ENCODE measurements at places on chromosomes 5 and 9.

- no peak for DNase-seq
Observed at GRCh38 chr5:174715804-174716203, 8.6 kb upstream of the MSX2 start.

DNA sequence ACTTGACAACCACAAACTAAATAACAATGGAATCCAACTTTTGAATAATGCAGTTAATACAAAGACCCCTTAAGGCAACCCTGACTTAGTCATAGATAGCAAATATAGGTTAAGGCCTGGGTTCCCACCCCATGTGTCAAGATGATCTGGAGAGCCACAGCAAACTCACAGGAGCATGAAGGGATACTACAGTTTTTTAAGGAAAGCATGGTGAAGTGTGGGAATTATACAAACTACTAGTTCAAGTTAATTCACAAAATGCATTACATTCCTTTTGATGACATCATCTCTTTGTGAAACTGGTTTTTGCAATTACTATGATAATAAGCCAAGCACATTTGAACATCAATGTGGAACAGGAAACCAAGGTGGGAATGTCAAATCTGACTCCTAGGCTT, 50.6 kb downstream of the LHFPL2 start:
- DNase-seq, result no peak

DNA sequence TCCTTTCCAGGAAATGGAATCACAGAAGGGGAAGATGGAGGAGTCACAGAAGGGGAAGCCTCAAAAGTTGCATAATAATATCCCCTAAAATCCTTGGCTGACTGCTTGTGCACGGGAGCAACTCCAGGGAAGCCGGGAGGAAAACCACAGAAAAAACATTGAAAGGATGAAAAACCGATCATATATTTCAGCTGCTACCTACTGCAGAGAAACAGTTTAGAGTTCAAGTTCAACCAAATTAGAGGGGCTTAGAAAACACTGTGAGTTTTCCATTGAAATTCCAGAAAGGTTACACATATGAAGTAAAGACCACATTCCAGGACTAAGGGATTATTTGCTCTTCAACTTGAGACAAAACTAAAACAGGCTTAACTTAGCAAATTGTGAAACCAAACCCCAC, 37.6 kb upstream of the MTAP start:
- DNase-seq, result no peak

DNA sequence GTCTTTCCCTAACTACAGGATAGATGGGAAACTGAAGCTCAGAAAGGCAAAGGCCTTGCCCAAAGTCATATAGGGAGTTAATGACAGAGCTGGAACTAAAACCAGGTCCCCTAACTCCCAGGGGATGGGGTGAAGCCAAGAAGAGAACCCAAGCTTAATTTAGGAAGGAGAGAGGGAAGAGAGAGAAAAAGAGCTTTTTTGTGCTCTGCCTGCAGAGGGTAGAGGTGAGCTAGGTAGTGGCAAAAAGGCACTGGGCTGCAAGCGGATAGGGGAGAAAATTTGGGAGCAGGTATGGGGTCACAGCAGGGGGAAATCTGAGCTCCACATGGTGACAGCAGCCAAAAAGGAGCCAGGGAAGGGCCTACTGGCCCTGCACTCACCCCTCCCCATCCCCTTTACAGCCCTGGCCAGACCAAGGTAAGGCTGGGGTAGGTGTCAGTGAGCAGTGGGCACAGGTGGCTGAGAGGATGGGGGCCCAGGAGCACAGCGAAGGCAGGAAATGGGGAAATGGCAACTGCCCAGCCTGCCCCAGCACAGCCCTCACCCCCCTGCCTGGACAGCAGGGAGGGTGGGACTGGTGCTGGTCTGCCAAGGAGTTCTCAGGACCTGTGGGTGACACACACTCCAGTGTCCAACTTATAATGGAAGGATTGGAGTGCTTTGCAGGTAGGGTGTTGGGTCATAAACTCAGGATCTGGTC, 3.3 kb downstream of the ENHO start:
- no peak for DNase-seq

DNA sequence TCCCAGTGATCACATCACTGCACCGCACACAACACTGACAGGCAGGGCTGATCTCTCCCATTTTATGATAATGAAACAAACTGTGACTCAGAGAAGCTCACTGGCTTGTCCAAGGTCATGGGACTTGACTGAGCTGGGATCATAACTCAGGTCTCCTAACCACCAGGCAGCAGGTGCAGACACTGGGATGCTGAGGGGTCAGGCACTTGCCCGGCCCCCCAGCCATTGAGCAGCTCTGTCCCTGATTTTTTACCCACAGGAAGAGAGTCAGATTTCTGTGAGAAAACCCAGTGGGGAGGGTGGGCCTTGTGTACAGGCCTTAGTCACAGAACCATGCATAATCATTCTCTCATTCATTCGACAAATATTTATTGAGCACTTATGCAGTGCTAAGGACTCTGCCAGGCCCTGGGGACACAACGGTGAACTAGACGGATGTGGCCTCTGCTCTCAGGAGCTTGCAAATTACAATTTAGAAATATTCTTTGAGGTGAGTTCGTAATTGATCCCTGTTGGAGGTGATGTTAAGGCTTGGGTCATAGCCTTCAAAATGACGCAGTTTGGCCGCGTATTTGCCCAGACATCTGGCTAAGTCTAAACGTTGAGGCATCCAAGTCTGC, 54.5 kb upstream of the TGFBR1 start:
- no peak for DNase-seq

DNA sequence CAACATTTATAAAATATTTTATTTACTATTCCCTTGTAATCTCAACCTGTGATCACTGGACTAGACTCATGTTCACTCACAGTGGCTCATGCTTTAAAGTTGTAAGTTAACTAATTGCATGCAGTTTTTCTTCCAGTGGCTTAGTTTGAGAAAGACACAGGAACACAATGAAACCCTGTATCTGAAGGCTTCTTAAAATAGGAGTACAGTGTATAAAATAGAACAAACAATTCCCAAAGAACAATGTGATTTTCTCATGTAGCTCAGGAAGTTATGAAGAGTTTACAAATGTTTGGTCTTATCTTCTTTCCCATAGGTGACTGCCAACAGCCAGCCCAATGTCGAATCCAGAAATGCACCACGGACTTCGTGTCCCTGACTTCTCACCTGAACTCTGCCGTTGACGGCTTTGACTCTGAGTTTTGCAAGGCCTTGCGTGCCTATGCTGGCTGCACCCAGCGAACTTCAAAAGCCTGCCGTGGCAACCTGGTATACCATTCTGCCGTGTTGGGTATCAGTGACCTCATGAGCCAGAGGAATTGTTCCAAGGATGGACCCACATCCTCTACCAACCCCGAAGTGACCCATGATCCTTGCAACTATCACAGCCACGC, 5.9 kb downstream of the RGMB start:
- DNase-seq, result no peak

DNA sequence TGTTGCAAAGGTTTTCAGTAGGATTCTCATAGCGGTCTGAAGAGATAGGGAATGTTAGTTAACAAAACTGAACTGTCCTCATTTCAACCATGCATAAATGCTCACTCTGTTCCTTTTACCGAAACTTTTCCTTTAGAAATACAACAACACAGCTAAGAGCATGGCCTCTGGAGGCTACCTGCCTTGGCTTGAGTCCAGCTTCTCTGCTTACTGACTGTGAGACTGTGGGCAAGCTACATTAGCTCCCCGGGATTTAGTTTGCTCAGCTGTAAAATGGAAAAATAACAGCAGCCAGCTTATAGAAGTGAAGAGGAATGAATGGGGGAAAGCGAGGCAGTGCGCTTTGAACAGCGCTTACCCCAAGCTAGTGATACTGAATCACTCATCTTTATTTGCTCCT, 507.9 kb upstream of the DAP start:
- DNase-seq, result no peak

- no peak for DNase-seq
Observed at GRCh38 chr9:113348437-113348836, 904 bp upstream of the BSPRY start.

DNA sequence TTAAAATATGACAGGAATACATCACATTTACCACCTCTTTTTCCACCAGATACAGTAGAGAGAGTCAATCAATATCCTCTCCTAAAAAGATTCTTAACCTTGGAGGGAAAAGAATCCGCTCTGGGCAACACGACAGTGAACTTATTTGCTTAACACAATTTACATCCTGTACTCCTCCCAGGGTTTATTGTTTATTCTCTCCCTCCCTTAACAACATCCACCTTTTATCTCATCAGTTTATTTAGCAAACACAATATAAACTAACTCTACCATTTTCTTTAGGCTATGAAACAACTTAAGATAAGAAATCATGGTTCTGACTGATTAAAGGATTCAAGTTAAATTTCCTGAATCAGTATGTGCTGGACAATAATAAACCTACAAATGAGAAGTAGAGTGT, 50.9 kb downstream of the CERT1 start:
- no peak for DNase-seq

DNA sequence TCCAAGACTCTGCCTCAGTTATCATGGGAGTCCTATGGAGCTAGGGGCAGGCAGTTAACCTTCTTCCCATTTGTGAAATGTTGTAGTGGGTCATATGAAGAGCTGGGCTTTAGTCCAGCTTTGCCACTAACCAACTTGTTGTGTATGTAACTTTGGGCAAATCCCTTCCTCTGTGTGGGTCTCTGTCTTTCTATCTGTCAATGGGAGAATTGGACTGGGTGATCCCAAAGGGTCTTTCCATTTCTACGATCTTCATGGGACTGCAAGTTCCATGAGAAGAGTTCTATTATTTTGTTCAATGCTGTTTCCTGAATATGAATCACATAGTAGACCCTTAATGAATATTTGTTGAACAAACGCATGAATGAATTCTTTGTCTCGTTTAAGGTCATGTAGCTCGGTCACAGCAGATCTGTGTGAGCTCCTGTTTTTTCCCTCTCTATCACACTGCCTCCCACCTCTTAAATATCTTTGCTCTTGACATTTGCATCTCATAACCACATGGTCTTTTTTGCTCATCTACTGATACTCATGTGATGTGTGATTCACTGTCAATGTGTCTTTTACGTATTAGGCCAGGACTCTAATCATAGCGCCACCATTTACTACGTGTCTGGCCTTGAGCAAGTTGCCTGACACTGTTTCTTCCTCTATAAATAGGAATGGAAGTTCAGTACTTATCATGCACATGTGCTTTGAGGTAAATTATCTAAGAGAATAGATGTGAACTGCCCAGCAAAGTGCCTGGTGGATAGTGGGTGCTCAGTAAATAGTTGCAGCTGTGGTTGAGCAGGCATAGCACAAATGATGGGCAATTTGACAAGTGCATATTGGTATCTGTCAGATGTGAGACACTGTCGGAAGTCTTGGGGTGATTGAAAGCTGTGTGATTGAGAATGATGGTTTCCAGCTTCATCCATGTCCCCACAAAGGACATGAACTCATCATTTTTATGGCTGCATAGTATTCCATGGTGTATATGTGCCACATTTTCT, 37.4 kb downstream of the PTTG1 start:
- DNase-seq, result no peak

DNA sequence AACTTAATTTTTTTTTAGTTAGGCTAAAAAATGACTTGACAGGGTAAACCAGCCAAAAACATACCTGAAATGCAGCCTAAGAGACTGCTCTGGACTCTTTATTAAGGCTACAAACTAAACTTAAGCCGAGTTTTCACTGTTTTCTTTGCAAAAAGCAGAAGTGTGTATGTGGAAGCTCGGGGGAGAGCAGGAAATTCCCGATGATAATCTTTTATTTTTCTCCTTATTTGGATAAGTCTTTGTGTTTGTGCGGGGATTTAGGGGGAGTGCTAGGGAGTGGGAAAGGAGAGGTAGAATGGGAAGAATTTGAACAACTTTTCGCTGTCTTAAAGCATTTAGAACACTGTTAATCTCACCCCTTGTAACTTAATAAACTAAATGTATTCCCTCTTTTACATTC, 30.7 kb upstream of the GPR21 start:
- peak; percentile 16 for DNase-seq

DNA sequence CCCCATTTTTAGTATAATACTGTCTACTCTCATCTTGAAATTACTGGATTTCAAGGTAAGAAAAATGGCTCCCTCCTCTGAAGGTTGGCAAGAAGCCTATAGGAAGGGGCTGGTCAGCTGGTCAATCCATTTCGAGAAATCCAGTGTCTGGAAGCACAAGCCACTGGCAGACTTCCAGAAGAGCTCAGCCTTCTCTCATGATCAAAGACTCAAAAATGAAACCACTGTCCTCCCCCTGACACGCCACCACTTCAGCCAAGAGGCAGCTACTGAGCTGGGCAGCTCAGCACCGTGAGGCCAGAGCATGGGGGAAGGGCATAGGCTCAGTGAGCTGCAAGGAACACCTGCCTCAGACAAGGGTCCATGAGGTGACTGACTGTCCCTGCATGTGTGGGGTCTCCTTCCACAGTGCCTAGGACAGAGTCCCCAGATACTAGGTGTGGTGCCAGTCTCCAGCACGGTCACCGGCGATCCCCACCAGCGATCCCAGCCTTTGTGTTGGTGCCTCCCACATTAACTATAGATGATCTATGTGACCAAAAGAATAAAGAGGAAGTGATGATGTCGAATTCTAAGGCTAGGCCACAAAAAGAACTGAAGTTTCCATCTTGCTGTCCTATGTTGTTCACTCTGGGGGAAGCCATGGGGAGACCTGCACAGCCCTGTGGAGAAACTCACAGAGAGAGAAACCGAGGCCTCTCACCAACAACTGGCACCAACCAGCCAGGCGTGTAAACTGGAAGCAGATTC, 100.1 kb upstream of the LRRTM2 start:
- no peak for DNase-seq

GRCh38 chr5:41924526-41924871, 582 bp upstream of the FBXO4 start:
- DNase-seq, result no peak

DNA sequence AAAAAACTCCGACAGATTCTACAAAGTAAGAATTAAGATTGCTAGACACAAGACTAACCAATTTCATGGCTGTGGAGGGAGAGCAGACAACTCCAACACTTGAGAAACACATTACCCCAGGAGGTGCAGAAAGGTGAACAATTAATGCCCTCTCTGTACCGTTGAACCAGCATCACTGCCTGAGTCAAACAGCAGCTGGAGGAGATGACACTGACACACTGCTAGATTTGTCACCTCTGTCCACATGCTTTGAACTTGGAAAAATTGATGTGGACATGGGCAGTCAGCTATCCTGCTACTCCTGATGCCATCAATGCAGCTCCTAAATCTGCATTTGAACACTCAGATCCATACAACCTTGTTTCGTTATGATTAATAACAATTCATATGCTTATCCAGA, 51.7 kb downstream of the GPBP1 start:
- no peak for DNase-seq

DNA sequence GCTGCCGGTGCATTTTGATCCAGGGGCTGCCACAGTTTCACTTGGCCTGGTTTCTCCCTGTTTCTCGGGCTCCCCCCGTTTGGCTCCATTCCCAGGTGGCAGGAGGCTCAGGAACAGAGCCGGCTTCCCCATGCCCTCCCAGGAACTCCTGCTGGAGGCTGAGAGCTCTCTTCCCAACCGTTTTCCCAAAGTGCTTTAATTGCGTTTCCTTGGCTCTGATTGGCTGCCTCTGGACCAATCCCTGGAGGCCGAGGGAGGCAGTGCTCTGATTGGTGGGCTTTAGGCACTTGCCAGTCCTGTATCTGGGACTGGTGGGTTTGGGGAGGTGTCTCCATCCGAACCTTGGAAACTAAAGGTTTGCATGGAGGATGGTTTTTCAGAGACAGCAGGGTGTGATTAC, 4.9 kb downstream of the TSPAN17 start:
- DNase-seq, result no peak

Measured in renal pelvis (tissue), 12 donors.